ENCODE measurements at places on chromosomes 5 and 9.

GRCh38 chr5:174612686-174613085 lies 111.7 kb upstream of the MSX2 start:
- no peak for DNase-seq

DNA sequence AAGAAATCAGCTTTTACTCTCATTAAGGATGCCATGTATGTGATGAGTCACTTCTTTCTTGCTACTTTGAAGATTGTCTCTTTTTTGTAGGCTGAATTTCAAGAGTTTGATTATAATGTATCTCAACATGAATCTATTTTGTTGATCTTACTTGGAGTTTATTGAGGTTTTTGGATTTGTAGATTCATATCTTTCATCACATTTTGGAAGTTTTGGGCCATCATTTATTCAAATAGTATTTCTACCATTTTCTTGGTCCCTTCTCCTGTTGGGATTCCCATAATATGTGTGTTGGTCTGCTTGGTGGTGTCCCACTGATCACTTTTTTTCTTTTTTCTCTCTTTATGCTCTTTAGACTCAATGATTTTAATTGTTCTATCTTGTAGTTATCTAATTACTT lies 116.3 kb downstream of the CNTLN start:
- no peak for DNase-seq

DNA sequence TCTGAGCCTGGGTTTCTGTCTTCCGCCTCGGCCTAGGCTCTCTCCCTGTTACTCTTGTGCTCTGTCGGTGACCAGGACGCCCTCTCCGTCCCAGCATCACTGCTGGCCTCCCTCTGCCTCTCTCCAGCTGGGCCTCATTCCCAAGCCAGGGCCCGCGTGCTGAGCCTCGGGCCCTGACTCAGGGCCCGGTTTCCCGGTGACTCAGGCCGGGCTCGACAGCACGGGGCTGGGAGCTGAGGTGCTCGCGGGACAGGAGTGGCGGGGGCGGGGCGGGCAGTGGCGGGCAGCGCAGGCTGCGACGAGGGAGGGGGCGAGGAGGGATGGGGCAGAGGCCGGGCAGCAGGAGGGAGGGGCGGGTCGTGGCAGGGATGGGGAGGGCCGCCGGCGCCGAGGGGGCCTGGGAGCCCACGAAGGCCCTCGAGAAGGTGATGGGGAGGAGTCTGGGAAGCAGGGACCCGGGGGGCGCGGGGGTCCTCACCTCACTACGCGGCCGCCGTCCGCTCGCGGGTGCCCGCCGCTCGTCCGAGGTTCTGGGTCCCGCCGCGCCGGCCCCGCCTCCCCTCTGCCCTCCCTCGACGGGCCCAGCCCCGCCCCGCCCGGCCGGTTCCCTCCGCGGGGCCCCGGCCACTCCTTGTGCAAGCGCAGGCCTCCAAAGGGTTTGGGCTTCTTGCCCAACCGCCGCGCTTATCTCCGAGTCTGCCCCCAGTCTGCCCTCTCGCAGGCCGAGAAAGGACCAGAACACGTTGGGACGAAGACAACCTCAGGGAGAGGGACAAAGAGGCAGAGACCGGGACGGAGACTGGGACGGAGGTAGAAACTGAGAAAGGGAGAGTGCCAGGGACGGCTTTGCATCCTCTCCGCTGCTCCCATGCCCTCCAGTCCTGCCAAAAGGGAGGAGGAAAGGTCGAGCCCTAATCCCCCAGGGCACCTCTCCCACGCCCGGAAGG lies at the start of gene ARAP3:
ARAP3 (minus strand) TSS at position 536 of the 947 bp plus-strand sequence. CDS start 1,744 bp downstream, outside the sequence.
- peak; percentile 32 for DNase-seq

GRCh38 chr5:4720831-4721230 lies 419.3 kb upstream of the ADAMTS16 start:
- no peak for DNase-seq

DNA sequence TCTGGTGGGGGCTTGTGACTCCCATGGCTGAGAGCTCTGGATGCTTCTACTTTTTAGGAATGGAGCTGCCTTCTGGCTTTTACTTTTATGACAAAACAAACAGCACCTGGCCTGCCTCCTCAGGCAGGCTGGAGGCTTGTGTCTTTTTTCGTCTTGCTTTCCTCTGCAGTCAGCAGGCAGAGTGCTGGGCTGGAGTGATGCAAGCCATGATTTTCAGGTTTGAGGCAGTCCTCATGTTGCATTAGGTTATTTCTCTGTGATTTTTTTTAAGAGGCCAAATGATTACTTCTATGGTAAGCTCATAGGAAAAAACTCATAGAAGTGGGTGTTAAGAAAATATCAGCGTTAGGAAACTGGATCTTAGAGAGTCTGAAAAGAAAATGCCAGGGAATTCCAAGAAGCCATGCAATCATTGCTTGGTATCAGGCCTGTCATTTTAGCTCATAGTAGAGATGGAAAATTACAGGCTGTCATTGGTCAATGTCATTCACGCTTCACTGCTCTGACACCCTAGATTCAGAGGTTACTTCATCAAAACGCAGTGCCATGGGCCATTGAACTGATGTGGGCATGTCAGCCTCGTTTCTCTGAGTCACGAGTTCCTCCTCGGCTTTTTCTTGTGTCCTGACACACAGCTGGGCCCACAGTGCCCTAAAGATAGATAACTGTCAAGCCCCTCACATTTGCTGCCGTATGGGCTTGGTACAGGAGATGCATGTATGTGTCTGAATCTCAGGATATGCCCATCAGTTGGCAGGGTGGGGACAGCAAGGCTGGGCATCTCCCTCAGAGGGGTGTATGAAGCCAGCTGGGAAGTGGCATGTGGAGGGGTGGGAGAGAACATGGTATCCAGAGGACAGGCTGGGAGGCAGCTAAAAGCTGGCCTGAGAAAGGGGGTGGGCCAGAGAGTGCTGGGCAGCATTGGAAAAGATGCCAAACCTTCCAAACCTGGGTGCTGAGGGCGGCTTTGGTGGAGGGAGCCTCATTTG lies 151.8 kb downstream of the HSPA4 start:
- DNase-seq = no peak

GRCh38 chr5:93736284-93736683 lies 5.1 kb downstream of the POU5F2 start:
- no peak for DNase-seq

DNA sequence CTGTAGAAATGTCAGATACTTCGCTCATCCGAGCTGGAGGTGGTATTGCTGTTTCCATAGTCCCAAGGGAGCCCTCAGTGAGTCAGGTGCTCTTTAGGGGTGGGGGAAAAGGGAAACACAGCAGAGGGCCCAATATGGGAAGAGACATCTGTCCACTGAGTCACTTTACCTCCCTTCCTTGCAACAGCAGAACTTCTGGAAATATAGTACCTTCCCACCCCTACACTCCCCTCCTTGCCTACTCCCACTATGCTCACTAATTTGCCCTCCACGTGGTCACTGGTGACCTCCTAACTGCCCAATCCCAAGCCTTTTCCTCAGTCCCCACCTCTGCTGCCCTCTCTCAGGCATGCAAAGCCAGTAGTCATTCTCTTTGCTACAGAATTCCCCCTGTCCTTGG lies 1.9 kb downstream of the HK3 start:
- no peak for DNase-seq

GRCh38 chr5:176731506-176732160 lies 78.7 kb upstream of the UNC5A start:
- no peak for DNase-seq

DNA sequence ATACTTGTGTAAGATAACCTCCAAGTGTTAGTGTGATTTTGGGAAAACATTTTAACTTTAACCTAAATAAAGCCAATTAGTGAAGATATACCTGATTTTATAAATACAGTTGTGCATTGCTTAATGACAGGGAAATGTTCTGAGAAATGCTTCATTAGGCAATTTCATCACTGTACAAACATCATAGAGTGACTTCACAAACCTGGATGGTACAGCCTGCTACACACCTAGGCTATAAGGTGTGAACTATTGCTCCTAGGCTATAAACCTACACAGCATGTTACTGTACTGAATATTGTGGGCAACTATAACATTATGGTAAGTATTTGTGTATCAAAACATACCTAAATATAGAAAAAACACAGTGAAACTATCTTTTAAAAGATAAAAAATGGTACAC lies 166.8 kb upstream of the TARS1 start:
- DNase-seq = no peak

DNA sequence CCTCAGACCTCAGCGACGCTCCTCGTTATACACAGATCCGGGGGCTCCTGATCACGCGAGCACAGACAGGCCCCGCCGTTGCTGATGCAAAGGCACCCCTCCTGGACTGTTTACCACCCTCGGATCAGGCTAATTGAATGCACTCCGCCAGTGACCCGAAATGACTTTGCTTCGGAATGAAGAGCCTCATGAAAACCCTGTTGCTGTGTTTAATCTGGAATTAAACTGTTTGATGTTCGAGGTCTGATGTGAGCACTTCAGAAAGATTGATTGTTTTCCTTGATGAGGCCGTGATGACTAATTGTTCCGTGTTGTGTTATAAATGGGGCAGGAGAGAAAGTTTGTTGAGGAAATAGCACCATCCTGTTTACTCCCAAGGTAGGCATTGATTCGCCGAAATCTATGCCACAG lies 190.5 kb upstream of the PPP1R26 start:
- no peak for DNase-seq

- DNase-seq = peak; percentile 27
These were observed 535 bp downstream of the JMY start for GRCh38 chr5:79236362-79236969.

DNA sequence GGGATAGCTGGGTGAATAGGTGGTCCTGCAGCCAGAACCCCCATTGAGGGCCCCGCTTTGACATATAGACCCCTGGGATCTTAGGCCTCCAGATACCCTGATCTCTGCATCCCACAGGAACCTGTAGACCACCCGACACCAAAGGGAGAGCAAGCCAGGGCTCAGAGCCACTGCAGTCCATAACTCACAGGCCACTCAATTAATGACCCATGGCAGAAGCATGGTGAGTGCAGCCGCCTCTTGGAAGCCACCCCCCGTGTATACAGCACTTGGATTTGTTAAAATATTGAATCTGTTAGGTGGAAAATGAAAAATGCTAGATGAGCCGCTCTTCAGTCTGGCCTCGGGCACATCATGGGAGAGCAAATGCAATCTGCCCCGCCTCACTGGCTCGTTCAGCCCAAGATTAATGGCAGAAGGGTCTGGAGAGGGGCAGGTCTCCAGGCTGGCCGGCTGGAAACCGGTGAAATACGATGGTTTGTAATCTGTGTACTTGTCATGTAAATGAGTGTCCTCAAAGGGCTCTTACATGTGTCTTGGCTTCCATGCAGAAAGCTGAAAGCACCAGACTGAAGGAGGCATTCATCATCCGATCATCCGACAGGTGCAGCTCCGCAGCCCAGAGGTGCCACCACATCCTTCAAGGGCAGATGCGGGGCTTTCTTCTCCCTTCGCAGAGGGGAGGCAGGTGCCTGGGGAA lies 111.3 kb downstream of the OLFM1 start:
- DNase-seq = no peak

GRCh38 chr9:38478211-38478610 lies 54.0 kb upstream of the IGFBPL1 start:
- no peak for DNase-seq

DNA sequence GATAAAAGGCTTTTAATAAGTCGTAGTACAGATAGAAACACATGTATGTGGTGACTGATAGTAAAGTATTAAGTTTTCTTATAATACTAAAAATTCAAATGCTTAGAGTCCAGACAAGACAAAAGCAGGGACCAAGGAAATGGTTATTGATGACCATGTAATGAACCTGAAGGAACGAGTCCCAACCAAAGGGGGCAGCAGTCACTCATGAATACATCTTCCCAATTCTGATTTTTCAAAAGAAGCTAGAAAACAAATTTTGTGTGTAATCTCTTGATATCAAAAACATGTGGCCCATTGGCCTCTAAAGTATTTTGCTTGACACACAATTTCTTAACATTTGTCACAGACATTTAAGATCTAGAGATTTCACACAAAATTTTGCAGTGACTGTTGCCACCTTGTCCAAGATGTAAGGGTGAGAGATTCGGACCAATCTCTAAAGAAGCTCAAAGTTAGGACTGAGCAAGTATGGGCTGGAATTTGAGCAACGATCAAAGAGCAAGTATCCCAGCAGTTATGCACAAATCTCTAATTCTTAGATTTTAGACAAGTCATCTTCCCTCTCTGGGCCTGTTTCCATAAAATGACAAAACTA lies 66.8 kb downstream of the ARL15 start:
- no peak for DNase-seq

- DNase-seq = no peak
These were observed 27.5 kb downstream of the NTRK2 start for GRCh38 chr9:84697042-84697441.

GRCh38 chr5:141692533-141692888 lies 10.5 kb upstream of the ARAP3 start:
- no peak for DNase-seq

- no peak for DNase-seq
These were observed 193.7 kb downstream of the PIK3R1 start for GRCh38 chr5:68409259-68409658.

GRCh38 chr5:89759802-89760201 lies 649.8 kb downstream of the CETN3 start:
- DNase-seq = no peak

DNA sequence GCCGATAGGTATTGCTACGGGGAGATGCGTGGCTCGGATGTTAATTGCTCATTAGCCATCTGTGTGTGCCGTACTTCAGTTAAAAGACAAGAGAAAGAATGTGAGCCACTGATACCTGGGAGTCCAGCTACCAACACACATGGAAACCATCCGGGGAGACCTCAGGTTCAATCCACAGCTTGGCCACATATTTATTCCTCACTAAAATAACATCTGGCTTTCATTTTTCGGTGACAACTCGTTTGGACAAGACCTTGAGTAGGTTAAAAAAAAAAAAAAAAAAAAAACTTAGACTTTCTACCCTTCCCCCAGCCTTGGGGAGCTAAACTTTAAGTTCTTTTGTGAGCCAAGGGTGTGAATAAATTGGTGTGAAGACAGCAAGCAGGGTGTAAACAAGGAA lies 84.1 kb downstream of the SLIT3 start:
- no peak for DNase-seq

- no peak for DNase-seq
These were observed 105.2 kb upstream of the CACNA1B start for GRCh38 chr9:137772281-137772873.

GRCh38 chr9:137162505-137163364 lies 7.1 kb downstream of the LRRC26 start:
- no peak for DNase-seq

DNA sequence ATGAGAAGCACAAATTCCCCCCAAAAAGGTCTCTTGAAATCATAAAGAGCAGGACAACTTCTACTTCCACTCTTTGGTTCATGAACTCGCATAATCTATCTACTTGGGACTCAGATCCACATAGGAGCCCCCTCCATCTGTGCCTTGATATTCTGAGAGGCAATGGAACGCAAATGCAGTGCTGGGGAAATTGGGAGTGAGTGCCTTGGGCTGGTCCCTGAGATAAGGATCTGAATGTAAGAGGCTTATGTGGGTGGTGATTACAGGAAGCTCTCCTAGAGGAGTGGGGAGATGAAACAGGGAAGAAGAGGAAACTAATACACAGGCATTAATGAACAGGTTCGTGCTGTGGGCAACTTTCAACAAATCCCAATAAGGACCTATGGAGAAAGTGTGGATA lies 285.6 kb downstream of the RASEF start:
- no peak for DNase-seq

DNA sequence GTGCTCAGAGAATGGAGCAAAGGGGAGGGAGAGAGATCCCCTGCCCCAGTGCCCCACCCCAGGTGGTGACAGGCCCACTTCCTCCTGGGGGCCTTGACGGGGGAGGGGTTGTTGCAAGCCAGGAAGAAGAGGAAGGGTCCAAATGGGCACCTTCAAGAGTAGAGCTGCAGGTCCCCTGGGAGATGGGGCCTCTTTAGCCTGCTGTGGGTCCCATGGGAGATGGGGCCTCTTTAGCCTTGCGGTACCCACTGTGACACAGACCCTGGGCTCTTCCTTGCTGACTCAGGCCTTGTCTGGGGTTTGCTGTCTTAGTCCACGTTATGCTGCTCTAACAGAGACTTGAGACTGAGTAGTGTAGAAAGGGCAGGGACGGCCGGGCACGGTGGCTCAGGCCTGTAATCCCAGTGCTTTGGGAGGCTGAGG lies 9.6 kb upstream of the TOR4A start:
- DNase-seq = no peak
